ENCODE measurements at places on chromosomes 6 and 20.

DNA sequence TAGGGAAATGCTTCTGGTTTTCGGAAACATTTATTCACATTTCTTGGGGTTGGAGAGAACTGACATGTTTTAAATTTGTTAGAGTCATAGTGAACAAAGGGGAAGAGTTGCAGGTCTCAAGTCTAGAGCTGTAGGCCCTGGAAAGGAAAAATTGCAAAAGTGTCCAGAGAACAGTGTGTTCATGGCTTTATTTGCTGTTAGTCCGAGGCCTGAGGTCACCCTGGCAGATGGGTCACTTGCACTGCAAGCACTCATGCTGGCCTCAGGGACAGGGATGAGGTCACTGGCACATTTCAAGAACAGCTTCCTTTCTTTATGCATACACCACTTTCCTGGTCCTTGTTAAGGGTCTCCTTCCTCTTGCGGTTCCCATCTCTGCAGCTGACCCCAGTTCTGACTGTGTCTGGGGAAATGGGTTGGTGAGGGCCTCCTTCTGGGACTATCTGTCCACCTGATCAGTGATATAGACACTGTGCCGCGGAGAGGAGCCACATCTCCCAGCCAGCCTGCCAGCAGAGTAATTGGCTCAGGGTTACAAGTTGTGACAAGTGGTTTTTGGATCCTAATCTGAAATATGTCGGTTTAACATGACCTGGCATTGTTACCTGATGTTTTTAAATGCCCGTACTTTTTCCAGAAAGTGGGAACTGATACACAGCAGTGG, 194.0 kb downstream of the EYA4 start:
- no peak overlapping the region for H3K4me3 ChIP-seq
- no peaks in the 10 kb centered on the region for H3K27me3 ChIP-seq
- 0 out of 2 replicates have a peak, but pooled peaks cover 1% of the 10 kb centered on the region for H3K4me1 ChIP-seq
- no peak for DNase-seq
- no peak overlapping the region for H3K27ac ChIP-seq

DNA sequence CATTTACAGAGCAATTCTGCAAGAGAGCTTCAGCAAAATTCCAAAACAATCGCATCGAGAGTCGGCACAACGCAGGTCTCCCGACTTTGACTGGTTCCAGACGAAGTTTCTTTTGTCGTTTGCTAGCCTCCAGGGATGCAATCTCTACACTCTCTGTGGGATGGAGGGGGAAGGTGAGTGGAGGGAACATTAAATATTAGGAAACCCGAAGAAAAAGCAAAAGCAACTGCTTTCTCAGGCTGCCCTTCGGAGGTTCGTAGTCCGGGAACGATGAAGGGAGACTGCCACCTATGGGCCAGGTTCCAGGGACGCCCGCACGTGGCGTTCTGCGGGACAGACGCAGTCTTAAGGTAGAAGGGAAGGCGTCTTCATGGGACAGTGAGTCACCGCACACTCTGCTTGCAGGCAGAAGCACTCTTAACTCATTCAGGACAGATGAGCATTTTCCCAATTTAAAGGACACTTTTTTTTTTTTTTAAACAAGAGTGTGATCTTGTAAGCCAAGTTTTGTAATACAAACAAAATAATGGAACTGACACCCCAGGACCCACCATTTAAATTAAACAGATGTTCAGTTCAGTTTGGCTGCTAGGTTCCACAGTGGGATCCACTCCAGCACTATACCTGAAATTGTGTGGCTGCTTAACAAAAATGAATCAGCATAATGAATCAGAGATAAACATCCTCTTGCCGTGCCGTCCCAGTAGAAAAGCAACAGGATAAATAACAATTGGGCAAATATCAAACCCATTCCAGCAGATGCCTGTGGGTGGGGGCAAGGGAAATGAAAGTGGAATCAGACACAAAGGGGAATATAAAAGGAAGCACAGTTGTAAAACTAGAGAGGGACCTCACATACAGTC, 65.8 kb upstream of the ARMC2 start:
- peak overlapping the region; percentile 29 for H3K4me3 ChIP-seq
- H3K4me1 ChIP-seq: peaks cover 5% of the 10 kb centered on the region
- no peak overlapping the region for H3K27ac ChIP-seq
- no peaks in the 10 kb centered on the region for H3K36me3 ChIP-seq

GRCh38 chr20:41365777-41366545, 657 bp downstream of the EMILIN3 start:
- DNase-seq: no peak
- no peak overlapping the region for H3K27ac ChIP-seq
- peaks cover 27% of the 10 kb centered on the region for H3K27me3 ChIP-seq

GRCh38 chr20:5703681-5704101, 46.5 kb upstream of the SHLD1 start:
- no peak for DNase-seq
- H3K4me1 ChIP-seq: no peaks in the 10 kb centered on the region
- H3K27me3 ChIP-seq: no peaks in the 10 kb centered on the region

DNA sequence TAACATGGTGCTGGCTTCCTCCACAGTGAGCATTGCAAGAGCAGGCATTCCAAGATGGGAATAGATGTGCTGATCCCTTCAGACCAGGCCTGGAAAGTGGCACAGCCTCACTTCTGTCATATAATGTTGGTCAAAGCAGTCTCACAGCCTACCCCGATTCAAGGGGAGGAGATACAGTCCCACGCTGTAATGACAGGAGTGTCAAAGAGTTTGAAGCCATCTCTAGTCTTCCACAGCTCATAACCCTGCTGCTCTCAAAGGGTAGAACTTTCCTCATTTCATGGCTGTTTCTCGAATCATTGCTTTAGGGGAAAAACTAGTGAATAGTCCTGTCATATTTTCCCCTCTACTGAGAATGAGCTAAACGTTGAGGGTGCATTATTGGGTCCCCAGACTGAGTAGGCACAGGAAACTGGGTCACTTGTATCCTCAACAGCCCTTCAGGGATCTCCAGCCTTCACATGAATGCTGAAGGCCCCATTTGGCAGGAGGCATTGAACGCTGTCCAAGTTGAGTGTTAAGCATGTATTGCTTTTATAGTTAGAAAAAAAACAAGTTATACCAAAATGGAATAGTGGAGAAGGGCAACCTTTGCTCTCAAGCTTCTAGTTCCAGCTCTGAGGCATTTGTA, 27.3 kb downstream of the DTD1 start:
- H3K27ac ChIP-seq: no peak overlapping the region
- H3K27me3 ChIP-seq: no peaks in the 10 kb centered on the region
- no peaks in the 10 kb centered on the region for H3K4me1 ChIP-seq
- DNase-seq: no peak
- H3K4me3 ChIP-seq: no peak overlapping the region
- no peaks in the 10 kb centered on the region for H3K36me3 ChIP-seq

- H3K36me3 ChIP-seq: no peaks in the 10 kb centered on the region
- no peak overlapping the region for H3K4me3 ChIP-seq
- no peaks in the 10 kb centered on the region for H3K4me1 ChIP-seq
- no peak for DNase-seq
- H3K27me3 ChIP-seq: no peaks in the 10 kb centered on the region
These were observed 214.5 kb upstream of the CCN2 start for GRCh38 chr6:132165677-132166076.
